ENCODE measurements at places on chromosomes 4 and X.

- no peak for DNase-seq
Observed at GRCh38 chr4:135429528-135429927, 1227.9 kb upstream of the PABPC4L start.

DNA sequence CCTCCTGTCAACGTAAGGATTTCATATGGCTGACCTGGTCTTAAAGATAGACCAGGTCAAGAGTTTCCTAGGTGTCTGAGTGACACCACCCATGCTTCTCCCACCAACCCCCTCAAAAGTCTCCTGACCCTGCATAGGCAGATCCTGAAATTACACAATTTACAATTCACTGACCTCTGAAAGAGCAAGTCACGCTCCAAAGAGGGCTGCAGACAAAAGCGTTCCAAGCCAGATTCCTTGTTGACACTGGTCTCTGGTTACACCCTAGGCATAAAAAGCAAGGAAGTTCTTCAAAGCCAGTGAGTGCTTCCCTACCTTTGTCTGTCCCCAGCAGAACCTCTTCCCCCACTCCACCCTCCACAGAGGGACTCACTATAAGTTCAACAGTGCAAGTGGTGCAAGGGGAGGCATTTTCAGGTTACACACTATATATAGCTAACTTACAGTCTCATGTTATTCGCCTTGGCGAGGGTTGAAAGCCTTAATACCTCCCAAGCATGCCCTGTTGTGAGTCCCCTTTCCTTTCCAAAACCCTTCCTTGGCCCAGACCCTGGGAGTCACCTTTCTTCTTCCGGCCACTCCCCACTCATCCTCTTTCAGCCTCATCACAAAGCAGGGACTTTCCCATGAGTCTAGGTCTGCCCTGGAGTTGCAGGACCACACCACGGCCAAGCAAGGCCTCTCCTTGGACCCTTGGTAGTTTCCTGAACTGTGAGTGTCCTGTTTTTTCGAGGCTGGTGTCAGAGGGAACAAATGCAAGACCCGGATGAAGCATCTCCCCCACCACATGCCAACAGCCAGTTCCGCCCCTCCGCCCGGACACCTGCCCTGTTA, 58.0 kb upstream of the KLF3 start:
- DNase-seq = no peak

- DNase-seq = no peak
Observed at GRCh38 chrX:154602226-154602625, 16.9 kb downstream of the CTAG1B start.

GRCh38 chrX:153470411-153471363, at the start of gene HAUS7:
Gene HAUS7, minus strand, starts transcription at chrX:153470576. Its CDS starts 19 bp downstream, at chrX:153470557.
- DNase-seq = peak; percentile 93

- no peak for DNase-seq
Observed at GRCh38 chrX:52933976-52934703, 24.2 kb downstream of the FAM156A start.

DNA sequence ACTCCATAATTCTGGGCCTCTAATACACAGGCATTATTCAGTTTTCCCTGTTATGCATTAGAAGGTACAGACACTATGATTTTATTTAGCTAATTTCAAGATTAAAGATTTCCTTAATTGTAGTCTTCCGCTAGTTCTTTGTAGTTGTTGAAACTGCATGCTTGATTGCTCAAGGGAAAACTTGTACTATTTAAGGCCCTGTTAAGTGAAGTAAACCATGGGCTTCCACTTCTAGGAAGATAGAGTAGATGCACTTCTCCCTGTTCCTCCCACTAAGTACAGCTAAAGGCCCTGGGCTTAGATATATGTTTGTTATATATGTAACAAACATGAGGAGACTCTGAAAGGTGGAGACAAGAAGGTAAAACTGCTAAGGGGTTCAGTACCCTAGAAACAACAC, 215.8 kb upstream of the LEF1 start:
- DNase-seq = no peak

GRCh38 chrX:14819769-14820168, 53.1 kb downstream of the FANCB start:
- DNase-seq = no peak

- no peak for DNase-seq
Observed at GRCh38 chr4:93359586-93359985, 469.0 kb upstream of the ATOH1 start.

GRCh38 chr4:8664031-8664805, 71.7 kb downstream of the CPZ start:
- DNase-seq = no peak

- no peak for DNase-seq
Observed at GRCh38 chrX:131067216-131067615, 9.1 kb downstream of the ARHGAP36 start.

DNA sequence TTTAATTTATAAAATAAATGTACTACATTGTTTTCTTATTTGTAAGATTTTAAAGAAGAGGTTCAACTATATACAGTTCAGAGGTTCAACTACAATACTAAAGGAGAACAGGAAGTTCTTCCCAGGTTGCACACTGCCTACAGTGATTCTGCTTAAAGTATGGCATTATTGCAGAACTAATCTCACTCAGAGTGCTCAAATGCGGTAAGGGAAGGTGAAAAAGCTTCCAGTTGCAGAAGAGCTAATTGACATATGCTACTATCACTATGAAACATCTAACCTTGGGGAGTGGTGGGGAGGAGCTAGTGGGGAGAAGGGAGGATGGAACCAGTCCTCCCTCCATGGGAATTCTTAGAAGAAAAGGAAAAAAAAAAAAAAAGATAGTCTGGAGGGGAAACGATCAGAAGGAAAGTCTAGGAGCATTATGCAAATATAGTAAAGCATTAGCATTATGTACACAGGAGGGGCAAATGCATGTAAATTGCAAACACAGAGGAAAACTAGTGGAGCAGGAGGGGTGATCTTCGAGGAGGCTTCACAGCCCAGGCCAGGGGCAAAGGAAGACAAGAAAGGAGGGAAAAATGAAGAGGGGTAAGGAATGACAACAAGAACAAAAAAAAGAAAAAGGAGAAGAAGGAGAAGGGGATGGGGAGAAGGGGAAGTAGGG, 32.0 kb upstream of the MMAA start:
- DNase-seq = no peak

DNA sequence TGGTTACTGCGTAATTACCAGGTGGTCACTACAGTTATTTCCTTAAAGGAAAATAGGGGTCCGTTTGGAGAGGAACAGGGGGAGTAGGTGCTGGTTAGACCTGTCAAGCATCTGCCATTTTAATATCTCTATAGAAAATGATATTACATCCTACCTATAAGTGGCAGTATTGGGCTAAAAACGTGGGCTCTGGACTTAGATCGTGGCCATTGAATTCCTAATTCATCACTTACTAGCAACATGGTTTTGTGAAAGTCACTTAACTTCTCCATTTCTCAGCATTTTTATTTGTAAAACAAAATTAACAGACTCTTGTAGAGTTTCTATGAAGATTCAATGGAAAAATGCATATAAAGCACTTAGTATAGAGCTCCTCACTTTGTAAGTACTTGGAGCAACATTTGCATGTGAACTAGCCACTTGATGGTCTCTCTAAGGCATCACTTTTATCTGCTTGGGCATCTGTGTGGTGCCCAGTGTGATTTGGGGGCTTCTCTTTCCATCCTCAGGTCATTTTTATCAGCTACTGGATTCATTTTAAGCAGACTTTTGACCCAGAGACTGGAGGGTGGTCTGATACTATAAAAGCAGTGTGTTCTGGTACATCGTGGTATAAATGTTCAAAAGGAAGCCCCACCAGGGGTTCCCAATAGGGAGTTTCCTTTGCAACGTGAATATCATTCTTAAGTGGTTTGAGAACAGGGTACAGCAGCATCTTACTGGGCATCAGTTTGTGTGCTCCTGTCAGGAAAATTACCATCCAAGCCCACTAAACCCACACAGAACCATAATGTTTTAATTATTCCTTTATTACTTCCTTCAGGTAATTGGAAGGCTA, 42.7 kb upstream of the RASSF6 start:
- DNase-seq = peak; percentile 86

GRCh38 chrX:138150709-138151108, 560.8 kb downstream of the FGF13 start:
- DNase-seq = no peak

- no peak for DNase-seq
Observed at GRCh38 chr4:1395941-1396805, 10.1 kb downstream of the NKX1-1 start.

DNA sequence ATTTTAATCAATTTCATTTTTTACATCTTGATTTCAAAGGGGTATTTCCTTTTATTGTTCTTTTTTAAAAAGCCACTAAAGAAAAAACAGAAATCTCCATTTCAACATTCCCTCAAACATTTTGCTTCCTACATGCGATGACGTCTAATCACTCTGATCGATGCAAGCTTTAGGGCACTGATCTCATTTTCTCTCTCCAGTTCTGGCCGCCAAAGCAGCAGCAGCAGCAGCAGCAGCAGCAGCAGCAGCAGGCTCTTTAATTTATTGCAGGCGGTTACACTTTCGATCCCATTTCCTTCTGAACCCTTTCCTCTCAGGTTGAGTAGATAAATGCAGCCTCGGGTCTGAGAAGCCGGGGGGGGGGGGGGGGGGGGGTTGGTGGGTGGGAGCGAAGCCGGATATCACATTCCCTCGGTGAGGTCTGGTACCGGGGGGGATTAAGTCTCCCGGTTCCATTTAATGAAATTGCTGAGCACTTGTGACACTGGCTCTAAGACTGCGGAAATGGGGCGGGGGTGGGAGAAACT, 3.4 kb upstream of the PCDH7 start:
- peak; percentile 39 for DNase-seq

GRCh38 chrX:45806410-45807121, 605.9 kb upstream of the DIPK2B start:
- DNase-seq = peak; percentile 94

DNA sequence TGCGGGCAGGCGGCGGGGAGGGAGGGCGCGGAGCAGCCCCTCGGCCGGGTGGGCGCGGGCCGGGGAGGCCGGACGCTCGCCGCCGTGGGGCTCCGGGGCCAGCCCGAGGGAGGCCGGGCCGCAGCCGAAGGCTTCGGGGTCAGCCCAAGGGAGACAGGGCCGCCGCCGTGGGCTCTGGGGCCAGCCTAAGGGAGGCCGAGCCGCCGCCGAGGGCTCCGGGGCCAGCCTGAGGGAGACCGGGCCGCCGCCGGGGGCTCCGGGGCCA, 251 bp downstream of the KIAA0232 start:
- no peak for DNase-seq

DNA sequence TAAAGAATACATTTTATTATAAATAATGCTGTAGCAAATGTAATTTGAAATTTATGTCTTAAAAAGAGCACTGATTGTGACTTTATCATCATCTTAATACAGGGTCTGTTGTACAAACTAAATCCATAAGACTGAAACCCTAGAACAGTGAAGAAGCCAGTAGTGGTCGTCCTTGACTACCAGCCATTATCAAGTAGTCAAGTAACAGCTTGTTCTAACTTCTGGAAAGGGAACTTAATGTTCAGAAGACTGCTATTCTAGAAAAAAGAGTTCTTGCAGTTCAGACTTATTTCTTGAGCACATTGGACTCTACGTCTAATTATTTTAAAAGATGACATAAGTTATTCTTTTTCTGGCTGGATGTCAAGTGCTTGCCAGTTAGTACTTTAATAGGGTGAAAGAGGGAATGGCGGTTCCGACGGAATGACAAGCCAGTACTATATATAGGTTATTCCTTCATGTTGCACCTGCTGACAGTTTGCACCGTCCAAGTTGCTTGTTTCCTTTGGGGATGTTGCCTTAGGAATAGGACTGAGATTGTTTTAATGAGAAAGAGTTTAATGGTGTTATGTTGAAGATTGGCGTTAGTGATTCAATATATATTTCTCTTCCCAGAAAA, 109.9 kb downstream of the RAPGEF2 start:
- no peak for DNase-seq

DNA sequence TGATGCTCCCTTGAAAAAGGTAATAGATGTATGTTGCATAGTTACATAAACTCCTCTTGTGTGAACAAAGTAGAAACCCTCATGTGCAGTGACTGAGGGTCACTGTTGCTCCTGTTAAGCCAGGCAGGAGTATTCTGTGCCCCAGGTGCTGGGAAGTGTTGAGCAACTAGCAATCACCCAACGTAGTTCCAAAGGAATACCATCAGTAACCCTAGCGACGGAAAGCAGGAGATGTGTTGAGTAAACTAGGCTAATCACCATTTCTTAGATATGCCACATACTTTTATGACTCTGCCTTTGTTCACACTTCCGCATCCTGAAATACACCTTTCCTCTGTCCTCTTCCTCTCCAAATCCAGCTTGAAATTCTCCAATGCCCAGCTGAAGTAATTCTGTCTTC, 50.9 kb upstream of the TAB3 start:
- DNase-seq = no peak

DNA sequence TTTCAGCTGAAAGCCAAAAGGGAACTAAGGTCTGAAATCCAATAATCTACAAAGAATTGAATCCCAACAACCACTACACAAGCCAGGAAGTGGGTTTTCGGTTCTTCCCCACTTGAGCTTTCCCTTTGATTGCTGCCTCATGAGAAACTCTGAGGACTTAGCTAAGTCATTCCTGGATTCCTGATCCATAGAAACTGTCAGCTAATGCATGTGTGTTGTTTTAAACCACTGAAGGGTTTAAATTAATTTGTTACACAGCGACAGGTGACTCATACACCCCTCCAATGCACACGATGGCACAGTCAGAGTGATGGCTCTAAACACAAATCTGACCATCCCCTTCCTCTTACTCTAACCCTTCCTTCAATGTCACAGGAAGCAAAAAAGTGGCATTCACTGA, 282.9 kb downstream of the RAB28 start:
- DNase-seq = no peak

DNA sequence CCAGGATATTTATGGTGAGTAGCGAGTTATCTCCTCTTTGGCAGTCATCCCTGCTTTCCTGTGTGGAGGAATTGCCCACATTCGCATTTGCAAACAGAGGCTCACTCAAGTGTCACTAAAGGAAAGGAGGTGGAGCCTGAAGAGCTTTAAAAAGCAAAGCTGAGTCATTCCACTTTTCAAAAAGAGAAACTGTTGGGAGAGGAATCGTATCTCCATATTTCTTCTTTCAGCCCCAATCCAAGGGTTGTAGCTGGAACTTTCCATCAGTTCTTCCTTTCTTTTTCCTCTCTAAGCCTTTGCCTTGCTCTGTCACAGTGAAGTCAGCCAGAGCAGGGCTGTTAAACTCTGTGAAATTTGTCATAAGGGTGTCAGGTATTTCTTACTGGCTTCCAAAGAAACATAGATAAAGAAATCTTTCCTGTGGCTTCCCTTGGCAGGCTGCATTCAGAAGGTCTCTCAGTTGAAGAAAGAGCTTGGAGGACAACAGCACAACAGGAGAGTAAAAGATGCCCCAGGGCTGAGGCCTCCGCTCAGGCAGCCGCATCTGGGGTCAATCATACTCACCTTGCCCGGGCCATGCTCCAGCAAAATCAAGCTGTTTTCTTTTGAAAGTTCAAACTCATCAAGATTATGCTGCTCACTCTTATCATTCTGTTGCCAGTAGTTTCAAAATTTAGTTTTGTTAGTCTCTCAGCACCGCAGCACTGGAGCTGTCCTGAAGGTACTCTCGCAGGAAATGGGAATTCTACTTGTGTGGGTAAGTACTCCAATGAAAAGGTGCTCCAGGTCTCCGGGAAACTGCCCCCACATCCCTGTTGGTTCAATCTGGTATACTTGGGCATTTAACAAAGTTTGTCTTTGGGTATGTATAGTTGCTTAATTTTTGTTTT, at the start of gene EGF:
EGF (plus strand) TSS at position 178 of the 890 bp plus-strand sequence; CDS start at position 631, 453 bp downstream.
- peak; percentile 63 for DNase-seq

- DNase-seq = no peak
Observed at GRCh38 chrX:34893741-34894140, 48.9 kb upstream of the FAM47B start.

- DNase-seq = no peak
Observed at GRCh38 chrX:1451661-1452515, 821 bp downstream of the ASMTL start.

- DNase-seq = peak; percentile 69
Observed at GRCh38 chr4:52983563-52984303, 121.6 kb downstream of the RASL11B start.

GRCh38 chrX:19672222-19672812, 157.0 kb upstream of the MAP3K15 start:
- no peak for DNase-seq

All from astrocyte of the spinal cord (primary cell).